ENCODE measurements at places on chromosomes 11 and 22.

DNA sequence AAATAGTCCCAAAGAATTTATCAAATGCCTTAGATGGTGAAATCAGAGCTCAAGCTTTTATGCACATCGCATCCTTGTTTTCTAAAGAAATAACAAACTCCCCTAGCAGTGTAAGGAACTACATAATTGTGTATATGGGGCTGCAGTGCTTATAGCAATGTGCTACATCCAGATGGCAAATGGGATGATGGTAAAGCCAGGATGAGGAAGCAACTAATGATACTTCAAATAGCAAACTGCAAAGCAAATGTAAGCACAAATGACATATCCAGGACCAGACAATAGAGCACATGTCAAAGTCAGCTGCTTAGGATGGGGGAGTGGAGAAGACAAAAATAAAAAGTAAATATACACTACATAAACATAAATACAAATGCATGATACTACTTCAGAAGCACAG is 425.9 kb downstream of the OPCML start:
- no peak for DNase-seq

- no peak for DNase-seq
These were observed 31.9 kb downstream of the OTOG start for GRCh38 chr11:17578958-17579357.

GRCh38 chr11:19552161-19552560 is 160.5 kb upstream of the NAV2 start:
- no peak for DNase-seq

DNA sequence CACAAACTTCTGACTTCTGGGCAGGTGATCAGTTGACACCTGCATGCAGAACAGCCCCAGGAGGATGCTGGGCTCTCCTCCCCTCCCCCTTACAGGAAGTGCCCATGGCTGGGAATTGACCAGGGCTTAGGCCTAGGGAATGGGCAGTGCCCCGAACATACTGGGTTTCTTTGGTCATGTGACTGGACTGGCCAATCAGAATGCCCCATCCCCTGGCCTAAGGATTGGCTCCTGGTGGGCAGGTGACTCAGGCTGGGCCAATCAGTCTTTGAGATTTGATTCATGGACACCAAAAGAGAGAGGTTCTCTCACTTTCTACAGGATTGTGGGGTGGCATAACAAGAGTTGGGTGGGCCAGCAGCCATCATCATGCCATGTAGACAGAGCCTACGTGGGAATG is 37.1 kb downstream of the MCM5 start:
- DNase-seq: no peak

Measured in CD4-positive, alpha-beta T cell (primary cell).